ENCODE measurements at places on chromosomes 2 and 18.

- H3K4me1 ChIP-seq = peaks cover 2% of the 10 kb centered on the region
- H3K27ac ChIP-seq = no peak overlapping the region
- H3K4me3 ChIP-seq = no peak overlapping the region
- H3K36me3 ChIP-seq = no peaks in the 10 kb centered on the region
- H3K27me3 ChIP-seq = peaks cover 4% of the 10 kb centered on the region
- no peak for DNase-seq
Measured at GRCh38 chr2:7609974-7610373, 692.8 kb downstream of the RNF144A start.

DNA sequence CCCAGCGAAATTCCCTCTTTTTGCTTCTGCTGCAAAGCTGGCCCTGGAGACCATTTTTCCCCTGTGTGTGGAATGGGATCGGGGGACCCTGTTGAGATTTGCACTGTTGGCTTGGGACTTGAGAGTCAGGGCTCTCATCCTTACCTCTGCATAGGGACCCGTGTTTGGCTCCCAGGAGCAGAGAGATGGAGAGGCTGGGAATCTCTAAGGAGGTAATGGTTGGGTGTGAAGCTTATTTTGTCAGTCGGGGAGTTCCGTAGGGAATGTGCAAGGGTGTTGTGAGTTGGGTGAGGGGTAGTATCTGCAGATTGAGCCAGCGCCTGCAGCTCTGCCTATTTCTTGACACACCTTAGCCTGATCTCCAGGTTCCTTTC is 4.5 kb downstream of the GATA6 start:
- H3K36me3 ChIP-seq = no peaks in the 10 kb centered on the region
- H3K4me1 ChIP-seq = peaks cover 5% of the 10 kb centered on the region
- no peak for DNase-seq

GRCh38 chr18:3246635-3247239 is 864 bp upstream of the MYL12A start:
- peak overlapping the region; percentile 96 for H3K4me3 ChIP-seq
- peak overlapping the region; percentile 99 for H3K27ac ChIP-seq
- peaks cover 12% of the 10 kb centered on the region for H3K36me3 ChIP-seq
- no peaks in the 10 kb centered on the region for H3K27me3 ChIP-seq
- H3K4me1 ChIP-seq = peaks cover 36% of the 10 kb centered on the region
- no peak for DNase-seq

DNA sequence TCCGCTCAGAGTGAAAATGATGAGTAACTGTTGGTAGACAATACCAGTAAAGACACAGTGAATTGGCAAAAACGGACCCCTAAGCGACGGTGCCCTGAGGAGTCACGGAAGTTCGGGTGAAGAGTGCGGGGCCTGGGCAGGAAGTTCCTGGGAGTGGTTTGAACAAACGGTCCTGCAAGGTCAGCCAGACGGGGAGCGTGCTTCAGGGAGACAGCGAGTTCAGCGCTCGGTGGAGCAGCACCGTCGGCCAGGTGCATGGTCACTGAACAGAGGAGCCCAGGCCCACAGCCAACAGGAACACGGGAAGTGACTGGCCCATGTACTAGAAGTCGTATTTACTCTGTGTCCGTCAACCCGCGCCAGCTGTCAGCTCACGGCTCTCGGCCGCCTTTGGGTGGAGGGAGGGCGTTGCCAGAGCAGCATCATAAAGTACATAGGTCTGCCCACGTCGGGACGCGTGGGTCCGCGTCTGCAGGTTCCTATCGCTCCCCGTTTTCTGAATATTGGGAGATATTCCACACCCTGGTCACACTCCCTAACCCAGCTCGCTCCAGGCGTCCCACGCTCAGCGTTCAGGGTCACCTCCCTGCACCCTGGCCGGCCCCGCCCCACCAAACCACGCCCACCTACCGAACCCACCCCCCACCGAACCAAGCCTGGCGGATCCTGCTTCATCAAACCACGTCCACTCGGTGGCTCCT is 75.6 kb upstream of the UXS1 start:
- H3K4me3 ChIP-seq = peak overlapping the region; percentile 38
- no peak overlapping the region for H3K27ac ChIP-seq
- peaks cover 13% of the 10 kb centered on the region for H3K4me1 ChIP-seq
- no peaks in the 10 kb centered on the region for H3K36me3 ChIP-seq
- no peak for DNase-seq

GRCh38 chr18:8747440-8747937 is 42.1 kb downstream of the MTCL1 start:
- peaks cover 18% of the 10 kb centered on the region for H3K4me1 ChIP-seq
- H3K36me3 ChIP-seq = peaks cover 14% of the 10 kb centered on the region
- no peak overlapping the region for H3K4me3 ChIP-seq

DNA sequence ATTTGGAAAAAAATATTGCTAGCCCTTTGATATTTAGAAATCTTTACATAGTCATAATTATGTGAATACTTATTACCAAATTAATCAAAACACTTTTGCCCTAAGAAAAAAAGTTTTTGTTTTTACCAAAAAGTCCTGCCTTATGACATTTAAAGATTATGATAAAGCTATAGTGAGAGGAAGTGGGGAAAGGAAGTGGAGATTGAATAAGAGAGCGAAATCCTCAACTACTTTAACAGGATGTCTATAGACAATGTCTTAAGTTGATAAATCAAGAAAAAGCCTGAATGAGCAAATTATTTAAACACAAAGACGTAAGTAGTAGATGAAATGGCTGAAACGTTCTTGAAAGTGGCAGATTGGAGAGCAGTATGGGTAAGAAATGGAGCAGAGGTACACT is 20.9 kb upstream of the VPS54 start:
- H3K4me3 ChIP-seq = no peak overlapping the region
- DNase-seq = no peak
- peaks cover 9% of the 10 kb centered on the region for H3K4me1 ChIP-seq

GRCh38 chr2:204177251-204177976 is 240.9 kb downstream of the ICOS start:
- H3K36me3 ChIP-seq = no peaks in the 10 kb centered on the region
- H3K4me1 ChIP-seq = no peaks in the 10 kb centered on the region
- H3K4me3 ChIP-seq = no peak overlapping the region
- H3K27me3 ChIP-seq = no peaks in the 10 kb centered on the region

DNA sequence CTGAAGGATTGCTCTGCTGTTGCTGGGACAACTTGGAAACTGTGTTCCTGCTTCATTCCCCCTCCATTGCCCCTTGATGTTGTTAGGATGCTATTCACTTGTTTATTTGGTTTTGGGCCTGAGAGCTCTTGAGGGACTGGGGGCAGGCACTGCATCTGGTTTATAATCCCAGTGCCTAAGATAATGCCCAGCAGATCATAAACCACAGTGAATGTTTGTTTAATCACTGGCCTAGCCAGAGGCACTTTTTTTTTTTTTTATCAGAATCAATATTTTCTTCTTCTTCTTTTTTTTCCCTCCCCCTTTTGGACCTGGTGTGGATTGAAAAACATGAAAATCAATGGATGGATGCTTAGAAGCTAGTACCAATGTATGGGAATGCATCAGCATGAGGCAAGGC is 38.1 kb downstream of the KCNS3 start:
- H3K4me1 ChIP-seq = no peaks in the 10 kb centered on the region
- no peaks in the 10 kb centered on the region for H3K36me3 ChIP-seq

- H3K36me3 ChIP-seq = no peaks in the 10 kb centered on the region
- no peak overlapping the region for H3K4me3 ChIP-seq
- no peak for DNase-seq
Measured at GRCh38 chr18:24395049-24395795, 2.4 kb downstream of the OSBPL1A start.

GRCh38 chr2:110900191-110900590 is 167.8 kb downstream of the ACOXL start:
- no peaks in the 10 kb centered on the region for H3K4me1 ChIP-seq
- H3K27me3 ChIP-seq = peaks cover 10% of the 10 kb centered on the region
- H3K4me3 ChIP-seq = no peak overlapping the region
- H3K27ac ChIP-seq = no peak overlapping the region
- H3K36me3 ChIP-seq = no peaks in the 10 kb centered on the region

- no peak overlapping the region for H3K4me3 ChIP-seq
- no peaks in the 10 kb centered on the region for H3K4me1 ChIP-seq
- H3K27ac ChIP-seq = no peak overlapping the region
- DNase-seq = no peak
Measured at GRCh38 chr2:111629983-111630382, 254.0 kb downstream of the ANAPC1 start.

DNA sequence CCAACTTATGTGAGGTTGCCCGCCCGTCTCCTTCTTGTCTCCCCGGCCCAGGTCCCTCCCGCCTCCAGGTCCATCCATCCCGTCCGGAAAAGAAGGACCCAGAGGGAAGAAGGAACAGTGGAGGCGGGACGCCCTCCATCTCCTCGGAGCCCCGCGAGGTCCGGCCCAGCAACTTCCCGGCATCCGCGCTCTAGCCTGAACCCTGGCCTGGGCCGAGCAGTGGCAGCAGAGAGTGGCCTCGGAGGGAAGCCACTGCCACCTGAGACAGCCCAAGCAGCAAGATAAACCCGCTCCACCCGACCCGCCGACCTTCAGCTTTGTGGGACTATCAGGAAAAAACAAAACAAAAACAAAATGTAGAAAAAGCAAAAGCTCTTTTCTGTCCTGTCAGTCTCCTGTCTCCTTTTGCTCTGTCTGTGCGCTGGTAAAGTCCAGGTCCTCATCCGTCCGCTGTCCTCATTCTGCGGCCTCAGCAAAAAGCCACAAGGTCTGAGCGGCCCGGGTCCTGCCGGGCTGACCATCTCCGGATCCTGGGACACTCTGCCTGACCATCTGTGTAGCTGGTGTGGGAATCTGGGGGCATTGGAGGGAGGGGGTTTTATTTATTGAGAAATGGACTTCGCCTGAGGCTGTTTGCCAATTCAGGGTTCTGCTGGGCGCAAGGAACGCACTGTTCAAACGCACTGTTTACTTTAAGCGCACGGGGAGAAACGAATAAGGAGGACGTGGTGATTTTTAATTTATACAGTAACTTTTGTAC is 3.1 kb downstream of the DLX1 start:
- no peak overlapping the region for H3K4me3 ChIP-seq
- no peak overlapping the region for H3K27ac ChIP-seq
- no peaks in the 10 kb centered on the region for H3K36me3 ChIP-seq
- peaks cover 89% of the 10 kb centered on the region for H3K27me3 ChIP-seq

GRCh38 chr18:61609131-61609530 is 275.9 kb downstream of the CDH20 start:
- no peak overlapping the region for H3K27ac ChIP-seq
- H3K36me3 ChIP-seq = no peaks in the 10 kb centered on the region
- no peak overlapping the region for H3K4me3 ChIP-seq
- no peak for DNase-seq

DNA sequence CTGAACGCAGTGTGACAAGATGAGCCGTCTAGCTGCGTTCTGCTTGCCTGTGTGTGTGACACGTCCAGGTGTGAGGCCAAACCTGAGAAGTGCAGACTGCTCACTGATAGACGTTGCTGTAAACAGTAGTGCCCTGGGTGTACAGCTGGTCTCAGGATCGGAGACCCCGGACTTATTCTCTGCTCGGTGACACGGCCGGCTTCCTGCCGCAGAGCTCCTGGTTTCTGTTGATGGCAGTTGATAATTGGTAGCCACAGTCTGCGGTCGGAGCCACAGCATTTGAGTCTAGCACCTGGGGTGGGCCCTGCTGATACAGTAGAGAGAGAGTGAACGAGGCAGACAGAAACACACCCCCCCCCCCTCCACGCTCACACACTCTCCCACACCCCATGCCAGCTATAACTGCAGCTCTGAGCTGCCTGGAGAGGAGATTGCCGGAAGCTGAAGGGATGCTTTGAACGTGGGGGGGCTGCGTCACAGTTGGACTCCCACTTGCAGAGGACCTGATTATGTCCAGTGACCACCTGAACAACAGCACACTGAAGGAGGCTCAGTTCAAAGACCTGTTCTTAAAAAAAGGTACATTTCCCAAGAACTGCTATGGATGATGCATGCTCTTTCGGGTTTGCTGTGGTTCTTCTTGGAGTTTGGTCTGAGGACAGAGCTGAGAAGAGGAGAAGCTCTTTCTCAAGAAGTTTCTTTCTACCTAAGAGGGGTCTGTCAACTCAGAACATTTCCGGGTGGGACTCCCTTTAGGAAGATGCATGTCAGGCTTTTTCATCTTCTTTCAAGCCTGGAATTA is 114.0 kb downstream of the FAM210A start:
- no peak overlapping the region for H3K27ac ChIP-seq
- H3K27me3 ChIP-seq = peaks cover 41% of the 10 kb centered on the region
- no peak overlapping the region for H3K4me3 ChIP-seq
- H3K36me3 ChIP-seq = no peaks in the 10 kb centered on the region
- DNase-seq = no peak

DNA sequence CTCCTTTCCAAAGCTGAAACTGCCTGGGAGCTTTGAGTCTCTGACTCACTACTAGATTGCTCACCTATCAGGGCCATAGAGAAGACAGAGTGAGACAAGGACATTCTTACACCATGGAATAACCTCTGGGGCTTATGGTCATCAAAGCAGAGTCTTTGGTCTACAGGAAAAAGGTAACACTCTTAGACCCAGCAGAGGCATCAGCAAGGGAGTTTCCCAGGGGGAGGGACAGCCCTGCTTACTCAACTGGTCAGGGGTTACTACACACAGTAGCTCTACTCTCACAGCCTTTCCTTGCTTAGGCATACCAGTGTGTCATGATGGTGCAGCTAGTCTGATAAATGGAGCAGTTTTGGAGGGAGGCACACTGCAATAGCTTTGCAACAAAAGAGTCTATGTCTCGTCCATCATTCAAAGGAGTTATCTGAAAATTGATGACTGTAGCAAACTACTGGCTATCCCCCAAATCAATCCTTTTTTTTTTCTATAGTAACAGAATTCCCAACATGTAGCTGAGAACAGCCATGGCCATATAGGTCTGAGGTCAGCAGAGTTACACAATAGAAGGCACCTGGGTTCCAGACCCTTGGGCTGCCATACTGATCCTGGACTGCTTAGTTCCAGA is 22.4 kb upstream of the CD28 start:
- H3K27me3 ChIP-seq = no peaks in the 10 kb centered on the region
- peak overlapping the region; percentile 72 for H3K27ac ChIP-seq
- H3K36me3 ChIP-seq = no peaks in the 10 kb centered on the region
- H3K4me1 ChIP-seq = peaks cover 64% of the 10 kb centered on the region

DNA sequence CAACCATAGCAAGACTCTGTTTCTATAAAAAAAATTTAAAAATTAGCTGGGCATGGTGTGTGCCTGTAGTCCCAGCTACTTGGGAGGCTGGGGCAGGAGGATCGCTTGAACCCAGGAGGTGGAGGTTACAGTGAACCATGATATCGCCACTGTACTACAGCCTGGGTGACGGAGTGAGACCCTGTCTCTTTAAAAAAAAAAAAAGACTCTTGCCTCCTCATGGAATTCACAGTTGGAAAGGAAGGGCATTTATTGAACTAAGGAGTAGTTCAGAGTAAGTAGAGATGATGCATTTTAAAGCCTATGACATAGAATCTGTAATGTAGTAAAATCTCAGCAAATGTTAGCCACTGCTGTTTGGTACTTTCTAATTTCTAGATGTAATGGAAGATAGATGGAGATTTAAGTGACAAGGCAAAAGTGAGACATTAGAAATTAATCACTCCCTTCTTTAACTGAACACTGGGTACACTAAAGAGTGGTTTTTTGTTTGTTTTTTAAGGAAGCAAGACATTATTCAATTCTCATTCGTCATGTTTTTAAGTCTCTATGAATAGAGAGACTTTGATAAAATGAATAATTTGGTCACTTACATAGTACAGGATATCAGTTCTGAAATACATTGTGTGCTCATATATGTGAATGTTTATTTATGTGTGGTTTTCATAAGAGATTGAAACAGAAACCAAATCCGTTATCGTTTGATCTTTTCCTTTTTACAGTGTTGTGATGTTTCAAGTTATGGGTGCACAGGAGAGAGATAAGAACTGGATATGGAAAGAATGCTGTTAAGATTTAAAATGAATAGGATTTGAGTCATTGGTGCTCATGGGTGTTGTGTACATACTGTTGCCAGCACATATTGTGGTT is 186.1 kb upstream of the STON1 start:
- peaks cover 9% of the 10 kb centered on the region for H3K36me3 ChIP-seq
- H3K4me3 ChIP-seq = no peak overlapping the region

GRCh38 chr2:185291035-185291647 is 447.5 kb upstream of the FSIP2 start:
- no peaks in the 10 kb centered on the region for H3K36me3 ChIP-seq

All from keratinocyte (primary cell).